ENCODE measurements at places on chromosomes 5 and 9.
A peak's percentile ranks its signal among the peaks of the same experiment; 100 is the strongest.

DNA sequence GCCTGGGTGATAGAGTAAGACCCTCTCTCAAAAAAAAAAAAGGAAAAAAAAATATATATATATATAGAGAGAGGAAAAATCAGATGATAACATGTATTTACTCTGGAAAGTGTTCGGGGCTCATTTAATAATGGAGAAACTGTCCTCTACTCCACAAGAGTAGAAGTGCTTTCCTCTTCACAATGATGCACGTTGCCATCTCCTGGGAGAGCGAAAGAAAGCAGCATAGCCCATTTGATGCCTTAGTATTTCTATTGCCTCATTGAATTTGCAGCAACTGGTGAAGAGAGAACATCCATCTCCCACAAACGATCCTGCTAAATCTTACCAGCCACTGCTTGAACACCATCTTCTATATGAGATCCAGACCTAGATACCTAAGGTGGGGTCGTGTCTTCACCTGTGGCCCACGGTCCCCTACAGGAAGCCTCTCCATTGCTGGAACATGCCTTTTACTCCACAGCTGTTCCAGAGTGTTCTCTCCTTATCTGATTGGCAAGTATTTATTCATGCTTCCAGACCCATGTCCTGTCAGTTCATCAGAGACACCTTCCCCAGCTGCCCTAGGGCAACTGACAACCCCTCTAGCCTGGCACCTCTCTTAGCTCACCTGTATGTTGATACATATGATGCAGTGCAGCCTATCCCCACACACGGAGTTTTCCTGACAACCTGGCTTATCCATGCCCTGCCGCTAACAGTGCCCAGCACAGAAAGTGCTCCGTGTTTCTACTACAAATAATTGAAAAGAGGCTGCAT is 115.3 kb downstream of the MARCHF11 start:
- no peak for DNase-seq

- peak; percentile 45 for DNase-seq
Observed at GRCh38 chr9:93094658-93095204, 1.3 kb upstream of the CARD19 start.

DNA sequence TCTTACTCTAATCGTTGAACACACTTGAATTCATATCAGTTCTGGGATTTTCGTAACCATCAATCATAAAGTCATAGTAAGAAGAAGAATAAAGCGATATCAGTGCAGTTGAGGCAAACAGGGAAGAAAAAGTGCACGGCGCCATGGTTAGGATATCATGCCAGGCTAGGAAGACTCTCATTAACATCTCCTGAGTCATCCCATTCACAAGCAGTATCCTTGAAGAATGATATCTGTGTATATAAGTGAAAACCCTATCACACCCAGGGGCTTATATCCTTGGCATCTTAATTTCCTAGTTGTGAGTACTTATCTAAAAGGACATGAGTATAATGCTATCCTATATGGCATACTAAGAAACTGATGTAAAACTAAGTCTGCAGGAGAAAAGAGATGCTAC is 38.6 kb downstream of the NFIB start:
- no peak for DNase-seq

GRCh38 chr9:78502566-78502965 is 205.6 kb downstream of the PSAT1 start:
- no peak for DNase-seq

DNA sequence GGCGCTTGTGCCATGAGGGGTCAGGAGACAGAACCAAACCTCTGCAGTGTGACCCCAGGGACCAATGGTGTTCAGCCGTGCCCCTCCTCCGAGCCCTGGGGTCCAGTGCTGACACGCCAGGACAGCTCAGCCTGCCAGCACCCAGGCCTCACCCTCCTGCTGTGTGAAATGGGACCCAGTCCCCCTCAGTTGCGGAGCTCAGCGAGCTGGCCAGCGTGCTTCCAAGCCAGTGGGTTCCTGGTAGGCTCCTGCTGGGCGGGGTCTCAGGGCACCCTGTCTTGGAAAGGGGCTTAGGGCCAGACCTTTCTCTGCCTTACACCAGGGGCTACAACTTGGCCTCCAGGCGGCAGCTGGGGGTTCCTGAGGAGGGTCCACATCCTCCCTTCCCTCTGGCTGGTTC is 4.4 kb downstream of the RNF44 start:
- no peak for DNase-seq

DNA sequence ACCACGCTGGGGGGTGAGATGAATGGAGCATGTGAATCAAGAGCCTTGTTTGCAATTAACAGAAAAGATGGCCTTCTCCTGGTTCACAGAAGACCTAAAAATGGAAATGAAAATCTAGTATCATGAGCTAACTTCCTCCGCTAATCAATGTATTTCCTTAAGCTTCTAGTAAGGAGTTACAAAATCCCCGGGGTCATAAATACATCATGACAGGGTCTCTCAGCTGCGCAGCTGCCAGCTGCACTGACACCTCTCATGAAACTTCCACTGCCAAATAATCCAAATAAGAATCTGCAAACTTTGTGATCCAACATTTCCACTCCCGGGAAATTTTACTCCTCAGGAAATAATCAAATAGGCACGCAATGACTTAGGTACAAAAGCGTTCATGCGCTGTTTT is 11.9 kb downstream of the MYO10 start:
- DNase-seq: no peak

DNA sequence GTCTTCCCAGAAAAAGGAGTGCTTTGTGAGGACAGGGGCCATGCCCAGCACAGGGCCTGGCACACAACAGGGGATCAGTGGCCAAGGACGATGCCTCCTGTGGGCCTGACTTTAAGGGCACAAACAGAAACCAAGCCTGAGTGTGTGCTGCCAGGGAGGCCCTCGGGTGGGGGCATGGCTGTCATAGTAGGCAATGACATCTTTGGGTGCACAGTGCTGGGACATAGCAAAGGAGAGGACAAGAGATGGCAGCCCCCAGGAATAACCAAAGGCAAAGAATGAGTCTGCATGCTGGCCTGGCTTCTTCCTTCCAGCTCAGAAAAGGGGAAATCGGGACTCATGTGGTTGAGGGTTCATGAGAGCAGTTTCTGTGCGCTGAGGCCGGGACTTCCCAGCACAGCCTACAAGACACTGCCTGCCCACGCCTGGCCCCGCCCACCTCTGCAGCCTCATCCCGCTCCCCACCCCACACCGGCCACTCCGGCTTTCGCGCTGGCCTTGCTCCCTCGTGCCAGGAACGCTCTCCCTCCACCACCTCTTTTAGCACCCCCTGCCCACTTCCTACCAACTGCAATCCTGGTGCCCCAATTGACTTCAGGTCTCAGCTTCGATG is 13.8 kb upstream of the LHX2 start:
- DNase-seq: no peak

GRCh38 chr5:82754036-82754746 is 323.0 kb downstream of the TMEM167A start:
- no peak for DNase-seq

DNA sequence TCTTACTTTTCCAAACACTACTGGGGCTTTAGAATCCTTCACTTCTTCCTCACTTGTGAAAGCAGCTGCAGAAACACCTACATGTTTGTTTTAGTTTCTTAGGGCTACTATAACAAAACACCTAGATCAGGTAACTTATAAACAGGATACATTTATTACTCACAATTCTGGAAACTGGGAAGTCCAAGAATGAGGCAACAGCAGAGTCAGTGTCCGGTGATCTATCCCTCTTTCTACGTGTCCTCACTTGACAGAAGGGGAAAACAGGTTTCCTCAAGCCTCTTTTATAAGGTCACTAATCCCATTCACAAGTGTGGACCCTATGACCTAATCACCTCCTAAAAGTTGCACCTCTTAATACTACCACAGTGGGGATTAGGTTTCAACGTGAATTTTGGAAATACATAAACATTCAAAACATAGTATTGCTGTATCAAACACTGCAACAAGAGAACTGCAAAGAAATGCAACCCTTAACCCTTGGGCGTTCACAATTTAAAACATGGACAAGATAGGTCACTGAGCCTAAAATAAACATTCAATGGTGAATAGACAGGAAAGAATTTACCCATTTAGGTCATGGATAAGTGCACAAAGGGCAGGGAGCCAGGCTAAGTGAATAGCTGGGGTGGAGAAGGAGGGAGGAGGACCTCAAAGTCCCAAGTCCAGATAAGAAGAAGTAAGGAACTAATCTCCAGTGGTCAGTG is 104.3 kb downstream of the PIK3R1 start:
- DNase-seq: peak; percentile 58

DNA sequence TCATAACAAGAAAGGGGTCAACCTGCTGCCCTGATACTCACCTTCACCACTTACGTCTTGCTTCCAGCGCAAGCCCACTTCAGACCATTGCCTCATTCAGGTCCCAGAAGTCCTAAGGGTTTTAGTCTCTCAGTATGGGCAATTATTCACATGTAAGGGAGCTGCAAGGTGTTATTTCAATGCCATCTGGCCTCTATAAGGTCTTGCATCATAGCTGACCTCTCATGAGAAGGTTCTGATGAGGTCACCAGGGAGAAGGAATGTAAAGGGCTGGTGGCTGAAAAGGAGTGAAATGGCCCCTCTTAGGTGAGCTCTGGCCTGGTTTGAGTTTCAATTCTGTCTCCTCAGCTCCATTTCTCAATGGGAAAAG is 1.5 kb upstream of the MARCHF3 start:
- DNase-seq: no peak

DNA sequence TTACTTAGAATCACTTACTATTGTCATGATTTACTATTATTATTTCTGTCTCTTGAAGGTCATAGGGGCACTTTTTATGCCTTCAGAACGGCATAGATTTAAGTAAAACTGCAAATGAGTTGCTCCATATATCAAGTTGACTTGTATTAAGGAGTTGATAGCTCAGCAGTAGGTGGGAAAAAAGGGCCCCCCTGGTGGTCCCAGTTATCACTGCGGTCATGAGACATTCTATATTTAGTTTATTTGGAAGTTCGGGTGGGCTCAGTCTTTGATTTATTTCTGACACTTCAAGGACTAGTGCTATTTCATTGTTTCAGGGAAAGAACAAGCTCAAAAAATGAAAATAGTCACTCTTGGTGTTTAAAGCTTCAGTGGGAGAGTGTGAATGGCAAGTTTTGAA is 159.3 kb downstream of the SLC24A2 start:
- DNase-seq: no peak

DNA sequence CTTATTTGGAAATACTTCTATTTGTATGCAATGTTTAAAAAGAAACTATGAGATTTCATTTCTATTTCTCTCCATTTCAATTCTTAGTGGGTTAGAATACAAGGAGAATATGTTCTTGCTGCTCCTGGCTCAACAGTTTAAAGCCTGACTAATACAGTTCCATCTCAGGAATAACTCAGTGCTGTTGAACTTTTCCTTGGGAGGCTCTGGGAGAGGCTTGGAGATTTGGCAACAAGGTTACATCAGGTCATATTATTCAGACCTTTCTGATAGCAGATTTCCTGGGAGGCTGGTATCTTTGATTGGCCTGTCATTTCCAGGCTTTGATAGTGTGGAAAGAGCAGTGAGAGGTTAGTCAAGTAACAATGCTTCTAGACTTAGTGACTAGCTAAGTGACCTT is 481.7 kb upstream of the KLF4 start:
- peak; percentile 60 for DNase-seq

DNA sequence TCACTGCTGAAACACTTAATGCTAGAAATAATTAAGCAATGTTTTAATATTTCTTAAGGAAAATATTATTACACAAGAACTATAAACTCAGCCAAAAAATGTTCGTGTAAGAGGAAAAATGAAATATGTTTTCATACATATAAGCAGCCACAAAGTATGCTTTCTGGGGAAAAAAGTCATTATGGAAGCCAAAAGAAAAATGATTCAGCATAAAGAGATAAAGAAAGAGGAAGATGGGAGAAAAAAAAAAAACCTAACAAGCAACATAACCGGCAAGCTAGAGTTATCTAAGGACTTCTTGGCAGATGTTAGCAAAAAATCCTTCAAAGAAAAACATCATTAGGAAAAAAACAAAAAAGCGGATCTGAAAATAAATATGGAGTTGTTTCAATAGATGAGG is 179.1 kb downstream of the MUSK start:
- no peak for DNase-seq

DNA sequence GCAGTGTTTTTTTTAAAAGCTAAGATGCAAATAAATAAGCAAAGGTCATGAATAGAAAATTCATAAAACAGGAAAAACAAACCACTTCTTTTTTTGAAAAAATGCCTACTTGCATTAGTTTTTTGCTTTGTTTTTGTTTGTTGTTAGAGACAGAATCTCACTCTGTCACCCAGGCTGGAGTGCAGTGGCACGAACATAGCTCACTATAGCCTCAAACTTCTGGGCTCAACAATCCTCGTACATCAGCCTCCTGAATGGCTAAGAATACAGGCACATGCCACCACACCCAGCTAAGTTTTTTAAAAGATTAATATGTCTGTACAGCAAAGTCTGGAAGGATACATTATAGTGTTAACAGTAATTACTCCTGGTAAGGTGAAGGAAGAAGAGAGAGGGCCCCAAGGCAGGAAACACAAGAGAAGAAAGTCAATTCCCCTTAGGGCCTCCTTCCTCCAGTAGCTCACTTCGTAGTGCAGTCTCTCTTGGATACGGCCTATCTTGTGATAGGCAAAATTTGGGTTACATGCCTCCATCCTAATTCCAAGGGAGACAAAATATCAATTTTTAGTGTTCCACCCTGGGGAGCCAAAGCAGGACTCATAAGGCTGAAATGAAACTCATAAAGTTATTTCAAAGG is 15.3 kb downstream of the FAM169A start:
- DNase-seq: no peak

GRCh38 chr5:141769671-141770070 is 87.6 kb upstream of the ARAP3 start:
- no peak for DNase-seq

- no peak for DNase-seq
Observed at GRCh38 chr5:168580227-168580508, 1.0 kb upstream of the PANK3 start.

DNA sequence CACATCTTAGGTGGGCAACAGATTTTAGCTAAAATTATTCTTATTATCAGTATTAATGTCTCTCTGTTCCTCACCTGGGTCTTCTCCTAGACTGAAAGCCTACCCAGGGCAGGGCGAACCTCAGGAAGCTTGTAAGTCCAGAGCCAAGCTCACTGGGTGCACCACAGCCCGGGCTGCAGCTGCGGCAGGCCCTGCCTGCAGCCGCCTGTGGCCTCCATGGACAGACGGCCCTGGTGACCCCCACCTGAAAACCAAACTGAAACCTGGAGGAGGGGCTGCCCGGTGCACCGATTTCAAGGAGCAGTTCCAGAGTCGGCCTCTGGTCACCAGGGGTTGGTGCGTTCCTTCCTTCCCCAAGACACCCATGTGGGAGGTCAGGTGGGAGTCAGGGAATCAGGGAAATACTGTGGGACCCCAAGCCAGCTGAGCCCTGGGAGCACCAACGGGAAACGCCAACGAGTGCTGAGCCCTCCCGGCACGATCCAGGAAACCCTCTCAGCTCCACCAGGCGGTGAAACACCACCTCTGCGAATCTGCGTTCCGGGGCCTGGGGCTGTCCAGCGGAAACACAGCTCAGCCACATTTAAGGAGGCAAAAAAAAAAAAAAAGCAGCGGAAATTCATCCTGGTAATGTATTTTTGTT is 68.6 kb upstream of the PPP1R26 start:
- no peak for DNase-seq

GRCh38 chr9:122329597-122329996 is 41.2 kb upstream of the PTGS1 start:
- no peak for DNase-seq

Measured in large intestine (tissue), 12 donors.